ENCODE measurements at places on chromosomes 6 and 20.

- no peak overlapping the region for H3K4me3 ChIP-seq
- H3K4me1 ChIP-seq: no peaks in the 10 kb centered on the region
- H3K27ac ChIP-seq: no peak overlapping the region
- DNase-seq: peak; percentile 39
- no peaks in the 10 kb centered on the region for H3K36me3 ChIP-seq
- no peaks in the 10 kb centered on the region for H3K27me3 ChIP-seq
Observed at GRCh38 chr6:105838171-105838570, 248.0 kb upstream of the PRDM1 start.

DNA sequence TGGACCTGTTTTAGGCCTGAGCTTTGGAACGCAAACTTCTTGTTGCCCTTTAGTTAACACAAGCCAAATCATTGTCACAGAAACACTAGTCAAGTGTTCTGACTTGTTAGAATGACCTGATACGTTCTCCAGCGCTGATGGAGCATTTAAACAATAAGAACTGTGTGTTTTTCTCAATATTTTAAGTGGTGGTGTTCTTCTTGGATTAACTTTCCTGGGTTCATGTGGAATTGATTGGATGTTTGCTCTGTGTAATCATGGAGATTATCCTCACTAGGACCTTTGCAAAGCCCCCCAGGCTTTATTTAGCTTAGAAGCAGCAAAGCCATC, 1.6 kb downstream of the LRRC1 start:
- H3K36me3 ChIP-seq: no peaks in the 10 kb centered on the region
- peaks cover 17% of the 10 kb centered on the region for H3K4me1 ChIP-seq
- no peak for DNase-seq

- peaks cover 30% of the 10 kb centered on the region for H3K4me1 ChIP-seq
- no peak for DNase-seq
- no peaks in the 10 kb centered on the region for H3K27me3 ChIP-seq
Observed at GRCh38 chr6:118709859-118710350, 58.5 kb upstream of the CEP85L start.

DNA sequence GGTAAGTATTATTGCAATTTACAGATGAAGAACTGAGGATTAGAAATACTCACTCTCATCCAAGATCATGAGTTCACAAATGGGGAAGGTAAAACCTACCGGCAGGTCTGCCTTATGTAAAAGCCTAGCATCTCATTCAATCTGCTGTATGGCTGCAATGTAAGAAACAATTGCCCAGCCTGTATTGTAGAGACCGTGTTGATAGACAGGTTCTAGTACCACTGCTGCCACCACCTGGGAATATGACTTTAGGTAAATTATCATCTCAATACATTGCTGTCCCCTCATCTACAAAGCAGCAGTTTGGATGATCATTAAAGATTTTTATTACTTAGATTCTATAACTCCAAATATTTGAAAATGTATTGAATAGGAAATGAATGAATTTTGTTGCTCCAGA, 23.3 kb upstream of the ARHGAP18 start:
- no peaks in the 10 kb centered on the region for H3K27me3 ChIP-seq
- no peak for DNase-seq
- H3K4me1 ChIP-seq: no peaks in the 10 kb centered on the region
- H3K36me3 ChIP-seq: no peaks in the 10 kb centered on the region

DNA sequence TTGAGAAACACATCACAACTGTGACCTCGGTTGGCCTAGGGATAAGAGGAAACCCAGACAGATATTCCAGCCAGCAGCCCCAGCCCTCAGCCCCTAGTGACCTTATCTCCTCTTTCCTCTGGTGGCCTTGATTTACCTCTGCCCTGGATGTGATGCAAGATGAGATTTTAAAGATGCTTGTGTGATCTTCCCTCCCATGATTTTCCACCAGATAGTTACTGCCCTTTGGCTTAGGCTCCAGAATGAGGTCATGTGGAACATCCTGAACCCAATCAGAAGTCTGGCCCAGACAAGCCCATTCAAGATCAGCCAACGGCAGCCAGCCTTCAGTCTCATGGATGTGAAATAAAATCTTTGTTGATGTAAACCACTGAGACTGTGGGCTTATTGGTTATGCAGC, 104.0 kb downstream of the BANF2 start:
- no peaks in the 10 kb centered on the region for H3K27me3 ChIP-seq
- H3K27ac ChIP-seq: no peak overlapping the region
- no peaks in the 10 kb centered on the region for H3K36me3 ChIP-seq
- no peak for DNase-seq
- H3K4me3 ChIP-seq: no peak overlapping the region

GRCh38 chr6:5697508-5697907, 309.2 kb downstream of the NRN1 start:
- no peaks in the 10 kb centered on the region for H3K36me3 ChIP-seq
- H3K27ac ChIP-seq: no peak overlapping the region
- no peaks in the 10 kb centered on the region for H3K27me3 ChIP-seq

DNA sequence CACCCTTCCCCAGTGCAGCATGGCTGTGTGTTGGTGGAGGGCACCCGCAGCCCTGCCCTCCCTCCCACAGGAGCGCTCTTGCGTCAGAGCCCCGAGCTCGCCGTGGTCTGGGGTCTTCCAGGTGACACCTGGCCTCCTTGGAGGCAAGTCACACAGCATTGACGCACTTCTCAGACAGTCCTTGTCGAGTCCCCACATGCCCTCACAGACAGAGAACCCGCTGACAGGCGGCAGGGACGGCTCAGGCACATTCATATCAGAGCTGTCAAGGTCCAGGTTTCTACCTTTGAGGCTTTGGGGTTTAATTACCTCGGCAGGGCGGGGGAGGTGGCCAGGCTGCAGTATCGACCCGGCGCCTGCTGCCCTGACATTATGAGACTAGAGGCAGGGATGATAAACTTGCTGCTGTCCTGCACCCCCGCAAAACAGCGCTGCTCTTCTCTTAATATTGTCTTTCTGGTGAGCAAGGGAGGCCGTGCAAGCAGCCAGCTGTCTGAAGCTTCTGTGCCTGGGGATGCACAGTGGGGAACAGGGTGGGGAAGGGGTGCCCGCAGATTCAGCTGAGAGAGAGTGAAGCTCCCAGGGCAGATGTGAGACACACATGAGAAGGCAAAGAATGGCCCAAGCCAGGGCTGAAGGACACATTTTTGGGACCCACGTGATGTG, 4.7 kb downstream of the NPEPL1 start:
- no peak overlapping the region for H3K27ac ChIP-seq
- no peaks in the 10 kb centered on the region for H3K27me3 ChIP-seq
- H3K4me3 ChIP-seq: no peak overlapping the region
